ENCODE measurements at places on chromosomes 6 and 20. TPM values are rescaled to one million over a fixed set of nuclear protein-coding genes. Genes with fewer than 3 reads are reported as not detected.

HEY2 gene
- total RNA-seq: 0.03 TPM

SNRNP48 gene
- 10.0 TPM for total RNA-seq

IL17F gene
- total RNA-seq: not detected

KCNK16 gene
- not detected for total RNA-seq

VWA7 gene
- total RNA-seq: 1.3 TPM

ESF1 gene
- 19.6 TPM for total RNA-seq

PSORS1C2 gene
- total RNA-seq: not detected

ARMH2 gene
- not detected for total RNA-seq

MATN4 gene
- total RNA-seq: 0.12 TPM

EYA2 gene
- total RNA-seq: 2.0 TPM

PROKR2 gene
- not detected for total RNA-seq
